ENCODE measurements at places on chromosomes 4 and X. TPM values are rescaled to one million over a fixed set of nuclear protein-coding genes. Genes with fewer than 3 reads are reported as not detected.

CYLC1 gene
- not detected for total RNA-seq

TNIP3 gene
- total RNA-seq, result 0.64 TPM

CFAP47 gene
- not detected for total RNA-seq

ARSJ gene
- 1.5 TPM for total RNA-seq

SSX2B gene
- total RNA-seq, result not detected

CXCL1 gene
- not detected for total RNA-seq

PAGE4 gene
- not detected for total RNA-seq

SLC26A1 gene
- total RNA-seq, result 0.80 TPM

ARMCX4 gene
- total RNA-seq, result 7.9 TPM

SEC24D gene
- total RNA-seq, result 32.7 TPM

DNA sequence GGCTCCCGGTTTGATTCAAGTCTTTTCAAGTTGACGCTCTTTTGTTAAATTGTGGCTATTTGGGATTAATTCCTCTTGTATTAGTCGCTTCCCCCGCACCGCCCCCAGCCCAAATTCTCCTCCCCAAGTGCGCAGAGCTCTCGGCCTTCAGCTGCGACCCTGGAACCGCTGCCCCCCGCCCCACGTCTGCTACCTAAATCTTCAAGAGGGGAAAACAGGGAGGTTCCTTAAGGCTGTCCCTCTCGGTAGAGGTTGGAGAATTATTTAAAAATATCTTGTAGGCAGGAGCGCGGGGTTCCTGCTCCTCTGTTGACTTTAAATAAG, 860 bp upstream of the RPS6KA3 start:
- DNase-seq, result no peak

DNA sequence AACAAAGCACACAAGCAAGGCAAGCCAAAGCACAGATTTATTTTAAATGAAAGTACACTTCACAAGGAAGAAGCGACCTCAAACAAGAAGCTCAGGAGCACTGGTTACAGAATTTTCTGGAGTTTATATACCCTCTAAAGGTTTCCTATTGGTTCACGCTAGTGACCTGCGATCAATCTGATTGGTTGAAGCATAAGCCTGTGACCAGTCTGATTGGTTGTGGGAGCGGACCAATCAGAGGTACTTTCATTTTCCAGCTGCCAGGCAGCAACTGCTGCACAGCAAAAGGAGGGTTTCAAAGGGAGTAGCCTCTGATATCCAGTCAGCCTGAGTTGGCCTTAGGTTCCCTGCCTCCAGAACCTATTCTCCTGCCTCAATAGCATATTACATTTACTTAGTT, 4.6 kb upstream of the AREG start:
- peak; percentile 4 for DNase-seq

DNA sequence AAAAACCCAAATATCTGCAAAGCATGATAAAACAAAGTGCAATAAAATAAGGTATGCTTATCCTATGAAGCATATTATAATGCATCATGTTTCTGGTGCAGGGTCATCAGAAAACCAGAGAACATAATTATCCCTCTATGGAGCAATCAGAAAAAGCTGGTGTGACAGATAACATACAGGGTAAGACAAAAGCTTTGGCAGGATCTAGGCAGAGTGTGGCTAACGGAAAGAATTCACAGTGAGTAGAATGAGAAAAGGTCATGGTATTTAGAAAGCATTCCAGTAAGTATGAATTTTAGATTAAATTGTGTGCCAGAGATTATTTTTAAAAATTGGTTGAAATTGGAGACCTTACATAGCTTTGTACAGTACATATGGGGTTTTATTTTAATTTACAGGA, 29.0 kb upstream of the UGT2B4 start:
- DNase-seq, result no peak

DNA sequence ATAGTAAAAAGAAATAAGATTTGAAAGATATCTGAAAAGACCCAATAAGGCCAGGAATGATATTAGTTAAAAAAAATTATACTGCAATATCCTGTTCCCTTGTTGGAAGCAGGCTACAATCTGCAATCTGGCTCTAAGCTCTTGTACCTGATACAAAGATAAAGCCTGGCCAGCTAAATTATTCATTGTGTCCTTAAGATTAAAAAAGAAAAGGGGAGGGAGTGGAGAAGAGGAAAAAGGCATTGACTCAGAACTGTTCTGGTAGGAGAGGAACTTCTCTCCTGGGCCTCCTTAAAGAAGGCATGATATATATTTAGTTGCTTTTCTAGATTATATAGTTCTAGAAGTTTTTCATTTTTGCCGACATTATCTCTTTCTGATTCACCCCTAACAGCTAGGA, 46.7 kb downstream of the IRF2 start:
- no peak for DNase-seq

DNA sequence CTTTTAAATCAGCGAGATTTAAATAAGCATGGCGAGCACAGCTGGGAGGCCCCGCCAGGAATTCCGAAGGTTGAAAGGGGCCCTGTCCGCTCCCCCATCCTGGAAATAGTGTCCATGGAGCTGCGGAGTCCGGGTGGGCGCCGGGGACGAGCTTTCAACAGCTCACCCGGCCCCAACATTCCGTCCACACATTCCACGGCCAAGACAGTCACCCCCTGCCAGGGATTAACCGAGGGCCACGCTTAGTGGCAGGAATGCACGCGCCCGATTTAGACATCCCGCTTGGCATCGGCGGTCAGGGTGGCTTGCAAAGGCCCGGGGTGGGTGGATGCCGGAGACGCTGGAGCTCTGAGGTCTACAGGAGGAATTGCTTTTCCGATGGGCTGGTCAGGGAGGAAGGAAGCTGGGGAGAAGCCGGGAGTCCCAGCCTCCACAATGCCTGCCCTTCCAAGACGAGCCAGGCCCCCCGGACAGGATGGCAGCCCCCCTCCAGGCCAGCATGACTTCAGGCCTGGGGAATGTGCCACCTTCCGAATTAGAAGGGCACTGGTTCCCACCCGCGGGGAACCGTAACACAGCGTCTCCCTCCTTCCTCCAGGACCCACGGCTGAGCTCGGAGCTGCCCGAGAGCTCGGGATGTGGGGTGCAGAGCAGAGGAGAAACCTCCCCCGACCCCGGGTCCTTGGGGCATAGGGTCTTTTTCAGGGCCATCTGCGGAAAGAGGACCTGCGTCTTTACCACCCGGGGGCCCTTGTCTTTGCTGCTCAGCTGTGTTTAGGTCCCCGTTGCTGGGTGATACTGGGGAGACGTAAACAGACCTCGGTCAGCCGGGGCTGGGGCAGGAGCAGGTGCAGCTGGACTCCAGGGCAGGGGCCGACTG, 26.9 kb upstream of the PPP2R3B start:
- no peak for DNase-seq

DNA sequence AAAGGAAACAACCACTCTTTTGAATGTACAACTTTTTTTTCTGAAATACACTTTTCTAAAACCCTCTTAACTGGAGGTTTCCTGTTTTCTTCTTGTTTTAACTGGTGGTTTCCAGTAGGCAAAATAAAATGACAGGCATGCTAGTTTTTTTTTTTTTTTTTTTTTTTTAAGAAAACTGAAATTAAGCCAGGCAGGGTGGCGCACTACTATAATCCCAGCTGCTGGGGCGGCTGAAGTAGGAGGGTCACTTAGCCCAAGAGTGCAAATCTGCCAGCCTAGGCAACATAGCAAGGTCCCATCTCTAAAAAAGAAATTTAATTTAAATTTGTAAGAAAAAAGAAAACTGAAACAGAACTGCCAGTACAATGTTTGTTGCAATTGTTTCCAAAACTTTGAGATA, 44.0 kb downstream of the TMEM144 start:
- DNase-seq, result no peak

- no peak for DNase-seq
These were observed 88.9 kb upstream of the RPL34 start for GRCh38 chr4:108531461-108531860.

GRCh38 chr4:10684631-10685030, at the start of gene CLNK:
Gene CLNK (minus strand): TSS chr4:10684768. CDS start chr4:10667869, 16,899 bp downstream.
- DNase-seq, result no peak

DNA sequence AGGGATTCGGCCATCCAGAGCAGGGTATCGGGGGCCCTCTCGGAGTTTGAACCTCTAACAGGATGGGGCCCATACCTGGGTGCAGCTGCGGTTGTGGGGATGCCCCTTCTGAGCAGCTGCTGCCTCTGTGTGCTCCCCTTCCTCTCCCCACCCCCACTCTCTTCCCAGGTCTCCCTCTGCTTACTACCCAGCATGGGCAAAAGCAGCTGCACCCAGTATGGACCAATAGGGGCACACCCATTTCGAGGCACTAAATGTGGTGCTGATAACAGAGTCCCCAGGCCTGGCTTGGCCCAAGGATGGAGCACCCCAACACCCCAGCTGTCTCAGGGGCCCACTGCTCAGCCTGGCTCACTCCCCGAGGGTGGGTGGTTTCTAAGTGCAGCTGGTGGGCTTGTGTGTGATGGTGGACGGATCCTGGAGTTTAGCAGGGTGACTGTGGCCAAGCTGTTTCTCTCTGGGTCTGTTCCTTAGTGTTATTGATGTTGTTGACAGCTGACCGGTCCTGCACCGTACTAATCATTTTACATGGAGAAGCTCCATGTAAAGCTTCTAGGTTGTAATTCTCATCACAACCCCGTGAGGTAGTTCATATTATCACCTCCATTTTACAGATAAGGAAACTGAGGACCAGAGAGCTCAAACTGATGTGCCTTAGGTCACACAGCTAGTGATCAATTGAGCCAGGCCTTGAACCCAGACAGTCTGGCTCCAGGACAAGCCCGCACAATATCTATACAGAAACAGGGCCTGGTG, 13.1 kb upstream of the KIAA0232 start:
- no peak for DNase-seq

DNA sequence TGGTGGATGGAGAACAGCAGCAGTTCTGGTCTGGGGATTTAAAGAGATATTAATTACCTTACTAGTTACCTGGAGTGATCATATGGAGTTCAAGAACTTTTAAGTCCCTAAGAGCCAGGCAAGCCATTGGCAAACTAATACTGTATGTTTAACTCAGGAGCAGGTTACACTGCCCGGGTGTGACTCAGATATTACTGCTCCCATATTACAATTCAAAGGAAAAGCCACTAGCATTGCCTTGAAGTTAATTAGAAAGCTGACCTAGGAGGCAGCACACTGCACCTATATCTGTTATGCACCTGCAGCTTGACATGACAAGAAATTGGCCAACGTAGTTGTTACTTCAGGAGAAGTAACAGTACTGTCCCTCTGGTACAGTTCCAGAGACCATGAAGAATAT, 47.2 kb downstream of the GRK4 start:
- DNase-seq, result no peak

- no peak for DNase-seq
These were observed 84.3 kb downstream of the REPS2 start for GRCh38 chrX:17030580-17031270.

GRCh38 chrX:104567506-104567905, 1.5 kb downstream of the IL1RAPL2 start:
- no peak for DNase-seq

- DNase-seq, result peak; percentile 66
These were observed 8.7 kb downstream of the RHOH start for GRCh38 chr4:40205259-40206198.

DNA sequence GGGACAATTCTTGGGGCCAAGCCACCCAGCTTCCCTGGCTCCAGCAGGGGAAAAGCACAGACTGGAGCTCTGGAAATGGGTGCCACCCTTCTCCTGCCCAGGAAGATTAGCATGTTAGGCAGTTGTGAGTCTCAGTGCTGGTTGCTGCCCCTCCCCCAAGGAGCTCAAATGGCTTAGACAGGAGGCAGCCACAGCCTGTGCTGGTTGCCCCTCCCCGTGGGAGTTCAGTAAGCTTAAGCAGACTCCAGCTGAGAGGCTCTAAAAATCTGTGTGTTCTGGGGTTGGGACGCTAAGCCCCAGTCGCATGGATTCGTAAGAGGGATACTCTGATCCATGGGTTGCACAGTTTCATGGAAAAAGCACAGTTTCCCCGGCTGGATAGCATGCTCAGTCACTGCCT, 92.7 kb upstream of the NDST3 start:
- no peak for DNase-seq

DNA sequence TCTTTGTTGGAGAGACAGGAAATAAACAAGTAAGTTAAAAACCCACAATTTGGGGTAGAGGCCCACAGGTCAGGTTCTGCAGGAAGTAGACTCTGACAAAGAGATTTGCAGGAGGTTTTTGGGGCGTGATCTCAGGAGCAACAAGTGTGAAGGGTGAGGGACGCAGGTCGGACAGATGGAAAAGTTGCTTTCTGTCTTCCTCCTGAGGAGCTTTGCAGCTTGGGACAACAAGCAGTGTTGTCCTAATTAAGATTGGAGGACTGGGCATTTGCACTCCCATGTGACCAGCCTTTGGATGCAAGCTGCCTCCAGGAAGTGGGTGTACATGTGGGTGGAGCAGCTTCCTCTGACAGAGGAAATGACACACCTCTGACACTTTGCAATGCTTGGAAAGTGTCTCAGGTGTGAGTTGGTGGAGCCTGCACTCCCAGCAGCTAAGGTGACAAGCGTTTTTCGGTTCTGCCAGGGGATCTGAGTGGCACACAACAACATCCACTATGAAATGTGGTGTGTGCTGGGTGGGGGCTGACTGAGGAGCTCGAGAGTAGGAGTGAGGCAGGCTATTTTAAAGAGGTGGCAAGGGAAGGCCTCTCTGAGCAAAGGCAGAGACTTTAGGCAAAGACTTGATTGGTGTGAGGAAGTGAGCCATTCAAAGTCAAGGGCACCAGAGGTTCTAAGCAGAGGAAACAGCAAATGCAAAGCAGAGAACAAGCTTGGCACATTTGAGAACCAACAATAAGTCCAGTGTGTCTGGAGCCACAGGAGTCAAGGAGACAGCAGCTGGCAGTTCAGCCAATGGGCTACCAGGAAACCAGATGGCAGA, 339.8 kb upstream of the GATB start:
- DNase-seq, result peak; percentile 90

DNA sequence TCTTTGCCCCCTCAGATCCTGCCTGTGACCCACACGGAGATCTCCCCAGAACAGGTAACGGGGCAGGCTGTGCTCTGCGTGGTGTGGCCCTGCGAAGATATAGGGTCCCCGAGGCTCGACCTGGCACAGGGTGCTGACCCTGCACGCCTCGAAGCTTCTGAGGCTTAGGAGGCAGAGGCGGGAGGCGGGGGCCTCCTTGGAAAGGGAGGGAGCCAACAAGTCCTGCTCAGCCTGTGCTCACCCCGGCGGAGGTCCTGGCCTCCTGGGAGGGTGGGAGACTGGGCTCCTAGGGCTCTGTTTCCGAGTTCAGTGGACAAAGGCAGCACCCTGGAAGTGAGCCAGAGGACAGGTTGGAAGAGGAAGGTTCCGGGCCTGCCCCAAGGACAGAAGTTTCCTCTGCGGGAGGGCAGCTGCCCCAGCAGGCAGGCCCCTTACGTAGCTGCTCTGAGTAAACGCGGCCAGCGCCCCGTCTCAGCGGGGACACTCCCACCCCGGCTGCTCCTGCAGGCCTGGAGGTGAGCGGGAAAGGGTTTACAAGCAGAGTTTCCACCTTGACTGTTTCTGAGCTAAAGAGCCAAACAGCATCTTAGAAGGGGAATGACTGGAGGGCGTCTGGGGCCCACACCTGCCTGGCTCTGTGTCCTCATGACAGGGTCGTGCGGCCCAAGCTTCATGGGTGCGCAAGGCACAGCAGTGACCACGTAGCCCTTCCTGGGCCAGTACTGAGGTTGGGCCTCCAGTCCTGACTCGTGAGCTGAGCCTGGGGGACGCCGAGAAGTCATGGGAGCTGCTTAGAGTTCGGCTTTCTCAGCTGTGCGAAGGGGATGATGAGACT, 16.1 kb downstream of the TMEM175 start:
- DNase-seq, result no peak

Data from natural killer cell (primary cell).